GM20000 (cell line): ENCODE measurements at places on chromosomes 7 and 10.

- no peak for DNase-seq
Observed at GRCh38 chr10:21352886-21353285, 172.6 kb downstream of the SKIDA1 start.

GRCh38 chr10:52308251-52309031 lies 5.6 kb upstream of the DKK1 start:
- DNase-seq, result peak; percentile 71

- DNase-seq, result peak; percentile 45
Observed at GRCh38 chr10:98664329-98665042, 217.8 kb upstream of the HPS1 start.

GRCh38 chr10:79042639-79043411 lies 25.9 kb upstream of the ZMIZ1 start:
- DNase-seq, result no peak

DNA sequence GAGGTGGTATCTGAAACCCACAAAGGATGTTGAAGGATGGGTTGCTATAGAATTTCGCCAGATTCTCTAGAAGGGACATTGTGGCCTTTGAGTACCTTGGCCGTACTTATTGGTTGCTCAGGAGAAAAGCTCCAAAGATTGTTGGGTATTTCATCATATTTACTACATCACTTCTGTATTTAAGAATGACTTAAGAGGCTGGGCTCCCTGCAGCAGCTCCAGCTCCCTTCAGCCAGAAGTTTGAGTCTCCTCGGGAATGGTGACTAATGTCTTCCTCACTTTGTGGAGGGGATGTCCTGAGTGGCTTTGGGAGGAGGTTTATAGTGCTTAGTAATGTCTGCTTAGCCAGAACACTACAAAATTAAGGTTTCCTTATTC lies 18.1 kb downstream of the MINDY4 start:
- no peak for DNase-seq

- DNase-seq, result peak; percentile 29
Observed at GRCh38 chr7:24135003-24135817, 148.8 kb upstream of the NPY start.

GRCh38 chr10:133127291-133128125 lies 32.5 kb upstream of the KNDC1 start:
- DNase-seq, result peak; percentile 58

DNA sequence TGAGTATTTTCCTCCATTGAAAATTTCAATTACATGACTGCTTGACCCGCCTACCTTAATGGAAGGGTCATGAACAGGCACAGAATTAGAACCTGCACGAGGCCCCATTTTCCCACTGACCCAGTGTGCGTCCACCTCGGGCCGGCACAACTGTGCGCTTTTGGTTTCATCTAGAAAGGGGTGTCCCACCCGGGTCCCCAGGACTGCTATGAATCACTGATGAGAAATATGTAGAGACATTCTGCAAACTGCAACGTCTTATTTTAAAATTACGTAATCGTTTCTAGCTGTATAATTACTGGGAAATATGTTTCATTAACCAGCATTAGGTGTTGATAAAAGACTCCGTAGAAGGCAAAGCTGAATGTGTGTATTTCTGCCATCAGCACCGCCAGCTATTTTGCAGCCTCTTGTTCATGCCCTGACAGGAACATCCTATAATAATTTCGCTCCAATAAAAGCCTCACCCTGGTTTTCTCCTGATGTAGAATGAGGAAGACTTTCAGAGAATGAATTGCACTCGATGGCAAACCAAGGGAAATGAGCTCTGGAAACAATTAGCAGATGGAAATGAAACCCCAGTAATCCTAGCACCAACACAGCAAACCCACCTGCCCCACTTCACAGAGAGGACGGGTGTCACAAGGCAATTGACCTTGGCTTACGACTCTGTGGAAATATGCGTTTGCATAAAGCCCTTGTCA lies 562.1 kb downstream of the DNAJB6 start:
- no peak for DNase-seq

- DNase-seq, result no peak
Observed at GRCh38 chr7:30206942-30207341, 72.2 kb downstream of the MTURN start.

DNA sequence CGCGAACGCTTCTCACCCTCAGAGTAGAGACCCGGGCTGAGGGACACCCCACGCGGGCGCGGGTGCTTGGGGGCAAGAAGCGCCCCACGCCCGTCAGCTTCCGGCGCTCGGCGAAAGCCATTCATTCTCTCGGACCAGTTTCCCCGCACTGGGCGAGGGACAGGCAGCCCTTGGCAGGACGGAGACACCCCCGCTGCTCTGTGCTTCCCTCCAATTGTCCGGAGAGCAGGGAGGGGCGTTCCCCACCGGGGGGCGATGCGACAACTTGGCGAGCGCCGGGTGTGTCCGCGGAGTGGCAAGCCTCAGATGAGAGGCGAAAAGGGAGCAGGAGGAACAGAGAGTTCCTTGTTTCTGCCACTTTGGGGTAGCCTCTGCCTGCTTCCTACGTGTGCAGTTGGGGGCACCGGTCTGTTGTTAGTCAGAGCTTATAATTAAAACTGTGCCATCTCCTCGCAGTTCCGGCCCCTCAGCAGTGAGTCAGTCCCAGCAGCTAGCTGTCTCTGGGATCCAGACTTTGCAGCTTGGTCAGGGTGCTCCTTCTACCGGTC lies 1.7 kb downstream of the GPR158 start:
- no peak for DNase-seq

- no peak for DNase-seq
Observed at GRCh38 chr7:150435047-150435389, 15.4 kb upstream of the GIMAP8 start.

GRCh38 chr7:111730476-111731300 lies 168.4 kb upstream of the IMMP2L start:
- DNase-seq, result peak; percentile 58

DNA sequence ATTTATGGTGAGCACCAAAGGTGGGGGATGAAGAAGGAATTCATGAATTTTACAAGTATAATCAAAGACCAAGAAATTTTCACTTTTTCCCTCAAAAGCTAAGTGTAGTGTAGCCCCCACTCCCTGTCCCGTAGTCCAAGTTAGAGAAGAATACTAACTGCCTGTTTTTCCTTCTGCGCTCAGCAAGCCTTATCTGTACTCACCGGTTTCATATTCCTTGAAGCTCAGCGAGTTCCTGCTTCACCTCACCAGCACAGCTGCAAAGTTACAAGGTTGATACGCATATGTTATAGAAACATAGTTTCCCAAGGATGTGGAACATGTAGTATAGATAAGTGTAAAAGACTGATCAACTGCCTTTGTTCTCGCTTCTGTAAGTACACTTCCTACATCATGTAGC lies 16.0 kb upstream of the ZNF33B start:
- no peak for DNase-seq

GRCh38 chr7:93737953-93738352 lies 152.6 kb downstream of the TFPI2 start:
- no peak for DNase-seq

- DNase-seq, result no peak
Observed at GRCh38 chr7:74585844-74586243, 71.7 kb upstream of the GTF2I start.

DNA sequence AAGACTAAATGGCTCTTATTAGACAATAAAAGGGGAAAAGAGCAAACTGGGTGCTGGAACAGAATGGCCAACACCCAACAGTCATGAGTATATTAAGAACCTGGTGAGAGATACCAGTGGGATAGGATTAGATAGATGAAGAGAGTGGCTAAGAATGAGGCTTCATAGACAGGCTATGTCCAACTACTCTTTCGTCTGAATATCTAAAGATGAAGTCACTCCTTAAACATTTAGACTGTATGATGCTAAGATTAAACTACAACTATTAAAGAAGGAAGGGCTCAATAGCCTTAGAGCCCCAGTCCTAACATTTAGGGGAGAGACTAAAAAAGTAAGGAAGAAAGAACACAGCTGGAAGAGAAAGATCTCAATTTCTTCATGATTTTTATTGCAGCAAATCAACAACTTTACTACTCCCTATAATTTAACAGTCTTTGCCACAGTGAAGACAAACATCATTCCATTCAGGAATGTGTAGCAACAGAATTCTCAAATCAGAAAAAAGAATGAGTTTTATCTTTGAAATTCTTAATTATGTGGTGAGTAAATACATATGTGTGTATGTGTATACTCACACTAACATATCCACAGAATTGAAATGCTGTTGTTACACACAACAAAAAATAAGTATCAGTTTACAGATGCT lies 45.6 kb downstream of the CACNA2D1 start:
- DNase-seq, result no peak

GRCh38 chr10:72563327-72563932 lies 62.4 kb downstream of the MICU1 start:
- peak; percentile 25 for DNase-seq

- DNase-seq, result peak; percentile 70
Observed at GRCh38 chr10:120221873-120222485, 235.0 kb upstream of the PLPP4 start.

GRCh38 chr7:51009716-51010496 lies 227.2 kb upstream of the GRB10 start:
- DNase-seq, result no peak

- no peak for DNase-seq
Observed at GRCh38 chr7:27703181-27703580, 36.8 kb upstream of the TAX1BP1 start.

DNA sequence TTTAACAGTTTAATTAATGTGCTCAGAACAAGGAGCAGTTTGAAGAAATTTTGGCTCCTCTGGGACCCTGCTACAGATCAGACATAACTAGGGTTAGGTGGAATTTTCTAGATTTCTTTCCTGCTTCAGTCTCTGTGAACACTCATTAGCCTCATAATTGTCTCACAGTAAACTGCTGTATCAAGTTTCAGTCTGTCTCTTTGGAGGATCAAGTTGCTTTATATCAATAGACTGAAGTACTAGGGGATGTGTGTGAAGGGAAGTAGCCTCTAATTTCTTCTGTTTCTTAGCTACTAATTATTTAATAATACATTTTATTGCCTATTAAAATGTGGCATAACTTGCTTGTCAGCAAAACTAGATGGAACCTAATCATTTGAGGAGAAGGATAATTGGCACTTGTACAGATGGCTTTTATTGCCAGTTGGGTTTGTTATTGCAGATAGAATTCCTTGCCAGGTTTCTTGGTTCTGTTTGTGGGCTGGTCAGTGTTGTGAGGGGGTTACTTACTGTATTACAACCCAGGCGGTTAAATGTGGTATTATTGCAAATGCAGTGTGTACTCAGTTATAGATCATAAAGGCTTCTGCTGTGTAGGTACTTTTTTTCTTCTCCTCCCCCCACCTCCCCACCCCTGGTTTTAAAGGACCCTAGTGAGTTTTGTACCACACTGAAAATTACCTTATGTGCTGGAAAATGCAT lies 758.0 kb downstream of the AUTS2 start:
- no peak for DNase-seq

- DNase-seq, result no peak
Observed at GRCh38 chr10:115956225-115957011, 316.6 kb downstream of the GFRA1 start.

GRCh38 chr10:79072041-79072441 lies 3.3 kb downstream of the ZMIZ1 start:
- DNase-seq, result no peak
